Cerebellar cortex (tissue), 1 donor: ENCODE measurements at places on chromosomes 11 and 22.

GRCh38 chr11:119688356-119688755 is 40.6 kb downstream of the NECTIN1 start:
- no peak for DNase-seq

DNA sequence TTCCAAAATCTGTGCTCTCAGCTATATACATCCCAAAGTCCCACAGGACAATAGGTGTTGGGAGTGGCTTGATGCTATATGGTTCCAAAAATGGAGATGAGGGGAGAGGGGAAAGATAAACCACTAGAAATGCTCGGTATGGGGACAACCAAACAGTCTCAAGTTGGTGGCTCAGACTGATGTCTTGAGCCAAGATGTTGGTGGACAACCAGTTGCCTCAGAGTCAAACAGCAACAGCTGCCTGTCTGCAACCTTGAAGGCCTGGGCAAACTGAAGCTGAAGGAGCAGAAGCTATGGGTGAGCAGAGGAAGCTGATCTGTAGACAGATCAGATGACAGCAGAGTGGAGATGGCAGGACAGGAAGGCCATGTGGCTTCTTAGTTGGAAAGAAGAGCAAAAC is 4.0 kb downstream of the RRP8 start:
- DNase-seq: no peak

DNA sequence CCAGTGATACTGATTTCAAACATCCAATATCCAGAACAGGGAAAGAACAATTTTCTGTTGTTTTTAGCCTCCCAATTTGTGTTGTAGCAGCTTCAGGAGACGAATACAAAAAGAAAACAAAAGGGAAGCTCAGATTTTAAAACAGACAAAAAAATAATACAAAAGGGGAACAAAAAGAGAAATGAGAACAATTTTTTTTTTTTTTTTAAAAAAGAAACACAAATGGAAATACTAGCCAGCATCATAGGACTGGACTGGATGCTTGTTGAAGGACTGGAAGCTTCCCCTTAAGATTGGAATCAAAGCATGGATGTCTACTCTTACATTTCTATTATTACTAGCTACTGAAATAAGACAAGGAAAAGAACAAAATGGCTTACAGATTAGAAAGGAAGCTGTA is 46.5 kb upstream of the SORL1 start:
- DNase-seq: no peak

GRCh38 chr11:61446211-61446651 is 16.3 kb downstream of the SDHAF2 start:
- DNase-seq: peak; percentile 86

DNA sequence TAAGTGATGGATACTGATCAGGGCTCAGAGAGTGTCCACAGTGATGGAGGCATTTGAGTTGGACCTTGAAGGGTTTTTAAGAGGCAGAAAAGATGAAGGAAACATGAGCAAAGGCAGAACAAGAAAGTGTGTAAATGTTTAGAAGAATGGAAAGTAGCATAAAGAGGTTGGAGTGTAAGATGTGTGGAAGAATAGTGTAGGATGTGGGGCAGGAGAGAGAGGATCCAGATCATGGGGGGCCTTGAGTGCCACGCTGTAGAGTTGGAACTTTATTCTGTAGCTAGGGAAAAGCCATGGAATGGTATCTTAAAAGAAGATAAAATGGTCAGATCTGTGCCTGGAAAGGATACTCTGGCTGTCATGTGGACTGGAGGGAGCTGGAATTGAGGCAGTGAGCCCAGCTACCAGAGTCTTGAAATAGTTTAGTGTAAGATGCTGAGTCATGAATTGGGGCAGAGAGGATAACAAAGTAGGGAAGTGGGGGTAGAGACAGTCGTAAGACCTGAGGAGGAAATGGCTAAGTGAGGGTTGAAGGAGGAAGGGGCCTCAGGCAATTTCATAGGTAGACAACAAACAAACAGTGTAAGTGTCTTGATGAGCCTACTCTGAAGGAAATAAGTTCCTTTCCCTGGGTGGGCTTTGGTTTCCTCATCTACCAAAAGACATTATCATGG is 6.7 kb downstream of the KCNE3 start:
- no peak for DNase-seq
